ENCODE measurements at places on chromosomes 5 and 9.

DNA sequence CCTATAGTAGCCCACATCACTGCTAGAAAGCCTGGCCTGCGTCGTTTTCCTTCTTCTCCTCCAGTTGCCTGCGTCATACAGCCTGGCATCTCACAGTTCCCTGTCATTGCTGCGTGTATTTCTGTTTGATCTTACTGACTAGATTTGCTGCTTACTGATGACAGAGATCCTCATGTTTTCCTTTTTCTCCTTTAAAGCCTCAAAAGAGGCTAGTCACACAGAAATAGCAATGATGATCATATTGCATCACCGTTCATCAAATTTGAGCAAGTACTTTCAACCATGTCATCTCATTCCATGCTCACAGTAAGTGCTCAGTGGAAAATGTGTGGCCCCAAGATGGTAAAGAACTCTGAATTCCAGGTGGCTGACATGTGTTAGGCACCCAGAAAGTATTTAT, 76.8 kb downstream of the MVB12B start:
- DNase-seq, result no peak

- no peak for DNase-seq
These were observed 13.8 kb upstream of the FGF18 start for GRCh38 chr5:171405615-171406014.

- no peak for DNase-seq
These were observed 22.0 kb downstream of the CRB2 start for GRCh38 chr9:123378025-123378424.

GRCh38 chr9:131393622-131394463, at the start of gene PRRC2B:
PRRC2B (plus strand) TSS chr9:131394086; CDS start chr9:131430145, 36,059 bp downstream.
- DNase-seq, result peak; percentile 92

DNA sequence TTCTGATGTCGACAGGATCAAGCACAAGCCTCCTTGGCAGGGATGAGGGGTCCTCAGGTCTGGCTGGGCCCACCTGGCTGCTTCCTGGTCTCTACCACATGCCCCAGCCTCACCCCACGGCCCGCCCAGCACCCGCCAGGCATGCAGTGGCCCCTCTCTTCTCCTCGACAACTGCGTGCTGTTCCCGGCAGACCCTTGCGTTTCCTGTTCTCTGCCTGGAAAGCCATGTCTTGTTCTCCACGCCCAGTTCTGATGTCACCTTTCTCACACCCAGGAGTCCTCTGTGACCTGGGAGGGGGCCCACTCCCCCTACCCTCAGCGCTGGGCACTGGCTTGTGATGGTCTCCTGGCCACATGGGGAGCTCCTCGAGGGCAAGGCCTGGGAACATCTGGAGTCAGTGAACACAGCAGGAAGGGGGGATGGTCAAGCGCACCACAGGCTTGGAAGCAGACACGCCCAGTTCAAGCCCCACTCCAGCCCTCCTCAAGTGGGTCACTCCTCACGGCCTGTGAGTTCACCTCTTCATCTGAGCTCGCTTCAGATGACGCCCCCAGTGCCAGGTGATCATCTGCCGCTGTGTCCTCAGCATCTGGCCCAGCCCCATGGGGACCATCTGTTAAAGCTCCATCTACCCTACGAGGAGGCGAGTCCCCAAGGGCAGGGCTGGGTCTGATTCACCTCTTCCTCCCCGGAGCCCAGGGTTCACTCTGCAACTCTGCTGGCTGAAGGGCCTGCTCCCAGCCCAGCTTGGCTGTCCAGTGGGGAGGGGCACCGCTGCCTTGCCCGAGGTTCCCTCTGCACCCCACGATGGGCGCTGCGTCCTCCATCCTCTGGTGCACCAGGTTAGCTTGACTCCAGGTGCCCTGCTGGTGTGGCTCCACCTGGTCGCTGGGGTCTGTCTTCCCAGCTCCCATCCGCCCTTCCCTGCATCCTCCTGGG, 133.2 kb upstream of the PHYKPL start:
- no peak for DNase-seq
